Stimulated activated CD8-positive, alpha-beta memory T cell treated with anti-CD3 and anti-CD28 coated beads, Interleukin-2, amount 100 ng/mL, for 48 hours (primary cell): ENCODE measurements at places on chromosomes 3 and 15.

DNA sequence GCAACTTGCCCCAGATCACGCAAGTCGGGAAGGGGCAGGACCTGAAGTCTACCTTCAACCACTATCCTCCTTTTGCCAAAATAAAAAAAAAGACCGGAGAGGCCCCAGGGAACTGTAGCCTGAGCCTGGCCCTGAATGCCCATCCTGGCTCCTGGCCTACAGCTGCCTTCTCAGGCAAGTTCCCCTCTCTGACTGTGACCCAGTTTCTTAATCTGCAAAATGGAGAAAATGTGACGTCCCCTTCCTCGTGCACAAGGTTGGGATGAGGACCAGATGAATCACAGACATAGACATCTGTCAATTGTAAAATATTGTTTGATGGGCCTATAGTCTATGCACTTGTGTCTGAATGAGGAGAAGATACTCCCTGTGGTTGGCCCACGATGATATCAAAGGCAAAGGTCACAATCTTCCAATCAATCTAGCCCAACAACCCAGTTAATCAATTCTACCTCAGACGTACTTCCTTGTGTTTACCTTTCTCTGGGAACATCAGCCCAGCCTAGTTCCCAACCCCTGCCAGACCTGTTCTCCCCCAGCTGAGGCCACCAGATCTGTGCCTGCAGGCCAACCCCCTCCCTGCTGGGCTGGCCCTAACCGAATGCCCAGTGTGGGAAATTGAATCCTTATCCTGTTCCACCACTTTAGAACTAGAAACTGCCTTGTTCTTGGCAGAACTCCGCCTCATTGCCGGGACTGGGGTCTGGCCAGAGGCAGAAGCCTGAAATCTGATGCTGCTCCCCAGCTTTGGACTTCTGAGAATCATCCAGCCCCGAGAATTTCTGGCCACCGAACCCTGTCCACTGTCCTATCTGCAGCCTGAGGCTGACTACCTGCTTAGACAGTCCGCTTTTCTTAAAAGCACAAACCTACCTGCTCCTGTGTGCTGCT lies 101.8 kb upstream of the LIPC start:
- no peak for DNase-seq

DNA sequence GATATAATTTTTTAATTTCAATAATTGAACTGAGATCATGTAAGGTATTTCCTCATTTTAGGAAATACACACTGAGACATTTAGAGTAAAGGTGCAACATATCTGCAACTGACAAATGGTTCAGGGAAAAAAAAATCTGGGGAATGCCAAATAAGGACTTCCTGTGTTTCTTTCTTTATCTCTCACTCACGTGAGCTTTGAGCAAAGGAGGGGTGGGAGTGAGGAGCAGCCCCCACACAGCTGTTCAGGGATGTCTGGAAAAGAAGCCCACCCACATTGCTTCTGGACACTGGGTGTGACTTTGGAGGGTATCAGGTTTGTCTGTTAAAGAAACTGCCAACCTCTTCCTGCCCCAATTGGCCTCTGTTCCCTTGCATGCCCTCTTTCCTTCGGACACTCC lies 5.6 kb upstream of the TP63 start:
- DNase-seq = no peak

DNA sequence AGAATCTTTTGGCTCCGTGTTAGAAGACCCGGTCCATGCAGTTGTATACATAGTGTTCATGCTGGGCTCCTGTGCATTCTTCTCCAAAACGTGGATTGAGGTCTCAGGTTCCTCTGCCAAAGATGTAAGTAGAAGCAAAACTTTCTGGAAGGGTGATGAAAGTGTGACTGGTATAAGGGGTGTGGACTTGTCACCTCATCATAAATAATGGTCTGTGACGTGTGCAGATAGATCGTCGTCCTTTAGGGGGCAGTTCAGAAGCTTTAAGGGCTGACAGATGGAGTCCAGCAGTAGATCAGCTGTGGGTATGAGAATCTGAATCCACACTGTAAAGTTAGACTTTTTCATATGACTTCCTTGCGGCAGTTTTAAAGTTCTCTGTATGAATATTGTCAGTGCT lies 15.3 kb downstream of the SEC61A1 start:
- no peak for DNase-seq

DNA sequence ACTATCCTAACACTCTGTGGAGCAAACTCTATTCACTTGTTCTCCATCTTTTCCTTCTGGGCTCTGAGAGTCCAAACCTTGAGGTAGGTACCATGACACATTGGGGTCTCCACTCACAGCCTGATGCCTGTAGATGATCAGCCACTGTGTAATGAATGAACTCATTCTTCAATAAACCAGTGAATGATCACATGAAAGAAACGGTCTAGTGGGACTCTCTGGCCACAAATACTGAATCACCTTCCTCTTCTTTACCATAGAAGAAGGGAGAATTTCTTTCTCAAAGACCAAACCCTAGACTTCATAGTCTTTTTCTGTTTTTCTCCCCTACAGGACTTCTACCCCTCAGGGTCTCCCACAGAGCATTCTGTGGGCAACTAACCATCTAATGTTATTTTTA lies 20.5 kb upstream of the ABHD2 start:
- no peak for DNase-seq

DNA sequence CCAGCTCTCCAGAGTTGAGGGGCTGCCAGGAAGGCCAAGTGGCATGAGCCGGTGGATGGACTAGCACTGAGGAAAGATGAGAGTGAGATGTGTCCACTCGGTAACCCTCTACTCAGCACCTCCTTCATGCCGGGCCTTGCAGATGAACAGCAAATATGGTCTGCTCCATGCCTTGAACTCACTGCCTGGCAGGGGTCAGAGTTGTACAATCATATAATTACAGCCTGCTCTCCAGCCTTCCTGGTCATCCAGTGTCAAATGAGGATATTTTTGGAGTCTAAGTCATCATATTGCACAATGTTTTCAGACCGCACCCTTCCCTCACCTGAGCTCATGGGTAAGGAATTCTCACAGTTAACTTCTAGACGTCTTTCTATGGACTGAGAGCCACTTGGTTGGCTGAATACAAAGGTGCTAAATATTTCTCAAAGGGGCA lies 4.9 kb downstream of the MGLL start:
- no peak for DNase-seq

DNA sequence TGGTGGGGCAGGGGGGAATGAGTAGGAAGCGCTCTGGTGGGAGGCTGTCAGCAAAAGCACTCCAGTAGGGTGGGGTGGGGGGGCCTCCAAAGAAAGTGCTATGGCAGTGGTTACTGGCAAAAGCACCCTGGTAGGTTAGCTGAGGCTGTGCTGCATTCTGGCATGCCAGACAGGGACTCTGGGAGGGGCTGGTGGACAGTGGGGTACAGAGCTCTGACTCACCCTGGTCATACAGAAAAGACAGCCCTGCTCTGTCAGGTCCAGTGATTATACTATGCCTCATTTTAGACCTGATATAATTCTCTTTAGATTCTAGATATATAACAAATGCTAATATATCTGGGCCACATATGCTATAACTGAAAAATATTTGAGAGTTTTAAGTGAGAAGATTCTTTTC lies 82.8 kb upstream of the CPNE4 start:
- DNase-seq = no peak

DNA sequence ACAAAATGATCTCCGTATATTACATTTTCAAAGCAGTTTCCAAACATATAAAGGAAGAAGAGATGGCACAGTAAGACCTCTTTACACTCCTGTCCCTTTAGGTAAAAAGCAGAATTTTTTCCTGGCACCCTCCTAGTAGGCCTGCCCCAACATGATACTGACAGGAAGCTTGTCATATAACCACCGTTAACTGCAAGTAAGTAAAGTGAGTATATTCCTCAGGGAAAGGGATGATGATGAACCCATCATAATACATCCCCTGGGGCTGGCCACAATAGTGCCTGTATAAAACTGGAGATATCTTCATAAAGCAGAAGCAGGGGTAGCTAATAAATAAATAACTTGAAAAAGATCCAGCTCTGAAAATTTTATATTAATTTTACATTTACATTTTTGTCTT lies 893.0 kb downstream of the DIPK2A start:
- DNase-seq = no peak

GRCh38 chr3:72186400-72186855 lies 401.5 kb upstream of the PROK2 start:
- DNase-seq = no peak

- no peak for DNase-seq
Observed at GRCh38 chr3:43198791-43199644, 87.3 kb upstream of the SNRK start.

DNA sequence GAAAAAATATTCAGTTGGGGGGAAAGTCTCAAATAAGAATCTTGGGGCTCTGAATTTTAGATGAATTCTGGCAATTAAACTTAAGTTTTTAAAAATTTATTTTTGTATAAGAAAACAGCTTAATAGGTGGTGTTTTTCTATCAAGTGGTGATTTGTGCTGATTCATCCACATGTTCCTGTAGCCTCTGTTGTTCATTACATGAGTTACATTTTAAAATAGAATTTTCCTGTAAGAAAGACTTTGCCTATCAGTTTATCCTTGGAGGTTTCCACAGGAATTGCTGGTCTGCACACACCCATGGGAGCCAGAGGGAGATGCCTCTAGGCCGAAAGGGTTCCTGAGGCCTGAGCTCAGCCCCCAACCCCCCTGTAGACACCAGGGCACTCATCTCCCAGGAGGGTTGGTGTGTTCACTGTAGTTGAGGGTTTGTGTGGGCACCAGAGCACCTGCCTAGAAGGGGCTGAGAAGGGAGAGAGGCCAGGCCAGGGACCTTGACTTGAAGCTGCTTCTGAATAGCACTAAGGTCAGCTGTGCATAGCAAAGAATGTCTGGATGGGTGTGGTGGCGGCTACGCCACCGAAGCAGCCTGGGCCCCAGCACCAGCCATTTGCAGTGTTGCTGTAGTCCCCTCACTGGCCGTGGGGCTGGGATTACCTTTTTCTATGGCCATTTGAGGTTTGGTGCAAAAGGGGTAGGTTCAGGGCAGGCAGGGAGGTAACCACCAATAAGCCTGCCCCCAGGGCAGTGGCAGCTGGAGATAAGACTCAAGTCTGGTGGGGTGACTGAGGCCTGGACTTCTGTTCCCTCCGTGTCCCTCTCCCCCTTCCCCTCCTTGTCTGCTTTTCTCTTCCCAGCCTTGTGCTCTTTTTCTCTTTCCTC lies 11.9 kb downstream of the DNAJA4 start:
- DNase-seq = no peak

DNA sequence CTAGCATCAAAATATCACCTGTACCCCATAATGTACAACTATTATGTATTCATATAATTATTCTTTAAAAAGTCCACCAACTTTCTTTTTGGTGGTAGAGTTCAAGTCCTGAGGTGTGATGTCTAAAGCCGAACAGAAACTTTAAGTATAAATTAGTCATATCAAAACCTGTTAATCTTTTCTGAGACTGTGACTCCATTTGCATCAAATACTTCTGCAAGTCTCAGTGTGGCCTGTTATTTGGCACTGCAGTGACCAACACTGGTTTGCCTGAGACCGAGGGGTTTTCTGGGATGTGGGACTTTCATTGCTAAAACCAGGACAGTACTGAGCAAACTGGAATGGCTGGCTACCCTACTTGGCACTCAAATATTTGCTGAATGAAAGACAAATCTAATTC lies 7.3 kb downstream of the NGLY1 start:
- no peak for DNase-seq

DNA sequence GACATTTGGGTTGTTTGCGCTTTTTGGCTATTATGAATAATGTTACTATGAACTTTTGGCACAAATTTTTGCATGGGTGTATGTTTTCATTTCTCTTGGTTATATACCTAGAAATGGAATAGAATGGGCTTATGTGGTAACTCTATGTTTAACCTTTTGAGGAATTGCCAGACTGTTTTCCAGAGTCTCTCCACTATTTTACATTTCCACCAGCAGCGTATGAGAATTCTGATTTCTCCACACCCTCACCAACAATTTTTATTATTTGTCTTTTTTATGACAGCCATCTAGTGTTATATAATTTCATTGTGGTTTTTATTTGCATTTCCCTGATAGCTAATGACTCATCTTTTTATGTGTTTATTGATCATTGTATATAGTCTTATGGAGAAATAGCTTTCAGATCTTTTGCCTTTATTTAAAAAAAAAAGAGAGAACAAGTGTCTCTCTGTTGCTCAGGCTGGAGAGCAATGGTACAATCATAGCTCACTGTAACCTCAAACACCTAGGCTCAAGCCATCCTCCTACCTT lies 247.2 kb downstream of the OPA1 start:
- no peak for DNase-seq

GRCh38 chr15:100373942-100374341 lies 32.2 kb upstream of the ADAMTS17 start:
- no peak for DNase-seq

DNA sequence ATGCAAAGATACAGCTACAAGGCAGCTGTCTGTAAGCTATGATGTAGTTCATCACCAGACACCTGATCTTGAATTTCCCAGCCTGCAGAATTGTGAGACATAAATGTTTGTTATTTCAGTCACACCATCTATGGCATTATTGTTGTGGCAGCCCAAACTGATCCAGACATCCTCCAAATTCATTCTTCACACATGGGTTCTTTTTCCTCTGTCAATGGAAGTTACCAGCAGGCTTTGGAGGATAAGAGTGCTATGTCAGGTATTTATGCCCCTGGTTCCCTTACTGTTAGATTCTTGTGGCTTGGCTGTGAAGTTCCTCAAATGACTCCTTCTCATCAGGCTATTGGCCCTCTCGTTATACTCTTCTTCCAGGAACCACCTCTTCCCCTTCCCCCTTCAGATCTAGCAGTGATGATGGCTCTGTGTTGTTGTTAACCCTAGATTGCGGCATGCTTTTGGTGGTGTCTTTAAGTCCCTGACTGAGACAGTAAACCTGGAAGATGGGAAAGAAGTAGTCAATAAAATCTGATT lies 91.0 kb upstream of the CHMP2B start:
- DNase-seq = no peak

DNA sequence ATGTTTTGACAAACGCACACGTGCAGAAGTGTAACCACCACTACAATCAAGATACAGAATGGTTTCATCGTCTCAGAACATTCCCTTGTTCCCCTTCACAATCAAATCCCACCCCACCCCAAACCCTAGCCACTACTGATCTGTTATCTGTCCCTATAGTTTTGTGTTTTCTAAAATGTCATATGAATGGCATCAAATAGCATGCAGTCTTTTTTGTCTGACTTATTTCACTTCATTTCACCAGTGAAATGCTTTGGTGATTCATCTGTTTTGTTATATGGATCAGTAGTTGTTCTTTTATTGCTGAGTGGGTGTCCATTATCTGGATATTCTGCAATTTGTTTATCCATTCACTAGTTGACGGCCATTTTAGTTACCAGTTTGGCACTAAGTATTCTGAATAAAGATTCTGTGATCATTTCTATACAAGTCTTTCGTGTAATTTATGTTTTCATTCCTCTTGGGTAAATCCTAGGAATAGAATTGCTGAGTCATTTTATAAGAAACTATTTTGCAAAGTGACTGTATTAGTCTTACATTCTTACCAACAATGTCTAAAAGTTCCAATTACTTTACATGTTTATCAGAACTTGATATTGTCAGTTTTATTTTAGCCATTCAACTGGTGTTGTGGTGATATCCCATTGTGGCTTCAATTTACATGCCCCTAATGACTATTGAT lies 232.8 kb downstream of the CLSTN2 start:
- DNase-seq = no peak

DNA sequence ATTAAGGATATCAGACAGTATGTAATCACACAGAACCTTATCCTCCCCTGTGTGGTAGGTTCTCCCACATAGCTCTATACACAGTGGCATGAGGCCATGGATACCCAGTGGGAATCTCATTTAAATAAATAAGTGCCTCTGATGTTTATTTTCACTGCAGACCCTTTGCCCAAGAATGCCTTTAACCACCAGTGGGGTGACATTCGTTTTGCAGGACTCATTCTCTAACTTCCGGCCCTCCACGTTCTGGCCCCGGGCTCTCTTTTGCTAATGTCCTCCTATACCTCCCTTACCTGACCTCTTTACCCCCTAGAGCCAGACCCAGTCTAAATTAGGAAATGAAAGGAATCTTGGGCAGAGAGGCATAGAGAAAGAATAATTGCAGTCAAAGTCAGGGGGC lies 8.3 kb downstream of the CCDC80 start:
- no peak for DNase-seq
